T47D (cell line): ENCODE measurements at places on chromosomes 4 and X.
A peak's percentile ranks its signal among the peaks of the same experiment; 100 is the strongest.

GRCh38 chr4:95284655-95285054 is 264.1 kb downstream of the UNC5C start:
- DNase-seq = no peak

GRCh38 chr4:72302981-72303704 is 265.9 kb downstream of the ADAMTS3 start:
- DNase-seq = no peak

DNA sequence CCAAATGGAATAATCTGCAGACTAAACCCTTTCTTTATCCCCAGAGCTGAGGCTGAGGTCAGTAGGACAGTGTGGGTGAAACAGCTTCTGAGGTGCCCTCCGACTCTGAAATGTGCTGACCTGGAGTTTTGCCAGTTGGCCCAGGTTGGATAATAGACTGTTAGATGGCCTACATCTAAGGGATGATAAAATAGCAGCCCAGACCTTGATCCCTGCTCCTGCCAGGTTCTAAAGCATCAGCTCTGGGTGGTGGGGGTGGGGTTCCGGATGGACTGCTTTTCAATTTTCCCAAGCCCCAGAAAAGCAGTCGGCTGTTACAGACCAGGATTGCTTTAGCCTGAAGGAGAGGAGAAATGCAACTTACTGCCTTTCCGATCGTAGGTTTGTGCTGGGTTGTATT is 110.4 kb downstream of the NHS start:
- no peak for DNase-seq

DNA sequence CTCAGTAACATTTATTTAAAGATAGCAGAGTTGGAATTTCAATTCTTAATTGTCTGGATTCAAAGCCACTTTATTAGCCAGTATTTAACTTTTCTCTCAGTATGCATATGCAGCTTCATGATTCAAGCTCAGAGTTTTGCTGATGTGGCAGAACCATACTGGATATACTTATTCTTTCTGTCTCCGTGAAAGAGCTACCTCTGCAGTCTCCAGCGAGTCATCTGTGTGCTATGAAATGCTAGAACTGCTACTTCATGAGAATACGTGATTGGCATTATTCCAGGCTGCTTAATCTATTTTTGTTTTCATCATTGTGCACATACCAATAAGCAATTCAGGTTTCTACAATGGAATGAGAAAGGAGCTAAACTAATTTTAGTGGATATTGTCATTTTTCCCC is 743.7 kb downstream of the C4orf33 start:
- no peak for DNase-seq

DNA sequence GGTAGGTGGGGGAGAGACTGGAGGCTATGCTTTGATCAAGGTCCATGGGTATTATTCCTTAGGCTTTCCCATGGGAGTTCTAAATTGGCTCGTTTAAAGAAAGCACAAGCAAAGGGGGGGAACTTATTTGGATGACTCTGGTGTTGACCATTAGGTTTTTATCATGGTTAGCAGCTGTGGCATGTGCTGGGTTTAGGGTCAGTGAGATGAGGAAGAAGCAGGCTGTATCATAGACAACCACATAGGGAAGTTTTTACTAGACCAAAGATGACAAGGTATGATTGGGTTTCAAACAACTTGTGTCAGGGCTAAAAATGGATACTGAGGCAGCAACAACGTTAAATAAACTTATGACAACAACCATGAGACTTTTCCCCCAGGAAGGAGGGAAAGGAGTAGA is 97.7 kb downstream of the DNAAF6 start:
- DNase-seq = no peak

- no peak for DNase-seq
Measured at GRCh38 chr4:157052429-157053040, 23.4 kb upstream of the GLRB start.

GRCh38 chrX:68403038-68403437 is 30.3 kb downstream of the OPHN1 start:
- DNase-seq = no peak

DNA sequence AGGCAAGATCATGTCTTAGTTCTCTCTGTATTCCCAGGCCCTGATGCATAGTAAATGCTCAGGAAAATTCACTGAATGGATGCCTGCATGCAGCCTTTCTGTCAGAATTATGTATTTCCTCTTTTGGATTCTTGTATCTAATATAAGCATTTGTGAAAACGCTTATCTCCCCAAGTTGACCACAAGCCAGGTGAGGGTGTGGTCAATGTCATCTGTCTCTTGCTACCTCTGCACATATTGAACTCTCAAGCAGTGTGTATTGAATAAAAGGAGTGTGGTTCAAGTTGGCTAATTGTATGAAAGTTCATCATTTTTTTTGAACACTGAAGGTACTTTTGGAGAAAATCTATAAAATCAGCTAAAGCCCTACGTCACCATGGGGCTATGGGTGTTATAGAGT is 84.3 kb downstream of the CNGA2 start:
- DNase-seq = no peak

DNA sequence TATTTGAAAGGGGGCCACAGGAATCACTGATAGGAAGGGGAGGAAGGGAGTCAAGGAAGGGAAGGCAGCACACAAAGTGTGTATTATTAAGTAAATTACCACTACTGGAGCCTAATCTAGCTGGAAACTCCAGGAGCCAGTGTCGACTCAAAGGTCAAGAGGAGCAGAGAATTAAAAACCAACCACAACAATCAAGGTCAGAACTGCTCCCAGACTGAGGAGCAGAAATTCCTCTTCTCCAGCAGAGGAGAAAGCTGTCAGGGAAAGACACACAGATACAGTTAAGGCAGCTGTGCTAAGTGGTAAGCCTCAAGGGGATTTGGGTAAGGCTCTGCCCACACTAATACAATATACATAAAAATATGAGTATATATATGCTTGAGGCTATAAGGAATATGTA is 87.5 kb upstream of the PTPN13 start:
- DNase-seq = no peak

DNA sequence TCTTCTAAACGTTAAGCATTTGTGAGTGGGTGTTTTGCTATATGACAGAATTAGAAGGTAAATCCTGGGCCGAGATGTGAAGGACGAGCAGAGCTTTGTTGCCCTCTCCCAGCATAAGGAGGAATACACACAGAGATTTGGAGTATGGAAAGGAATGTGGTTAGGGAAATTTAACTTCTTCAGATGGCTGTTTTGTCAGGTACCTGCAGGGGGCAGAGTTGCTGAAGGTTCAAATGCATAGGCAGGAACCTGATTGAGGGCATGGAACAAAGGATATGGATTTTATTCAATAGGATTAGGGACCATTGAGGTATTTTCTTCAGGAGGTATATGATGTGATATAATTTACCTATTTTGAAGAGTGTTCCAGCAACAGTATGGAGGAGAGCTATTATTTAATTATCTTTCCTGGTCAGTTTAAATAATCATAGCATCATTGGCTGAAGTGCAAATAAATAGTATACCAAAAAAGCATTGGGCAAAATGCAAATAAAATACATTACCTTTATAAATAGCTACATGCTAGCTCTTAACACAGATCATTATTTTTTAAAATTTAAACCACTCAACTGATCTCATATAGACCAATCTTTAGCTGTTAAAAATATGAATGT is 143.6 kb downstream of the SLIT2 start:
- peak; percentile 45 for DNase-seq

GRCh38 chr4:70703619-70704214 is 15.4 kb downstream of the UTP3 start:
- no peak for DNase-seq

- DNase-seq = no peak
Measured at GRCh38 chr4:64559571-64559970, 150.3 kb upstream of the TECRL start.

GRCh38 chr4:8403173-8403753 is 37.3 kb downstream of the ACOX3 start:
- peak; percentile 56 for DNase-seq

- DNase-seq = no peak
Measured at GRCh38 chrX:55056820-55057674, 17.8 kb upstream of the PAGE2B start.

GRCh38 chrX:120419463-120419862 is 49.6 kb downstream of the LAMP2 start:
- DNase-seq = no peak

DNA sequence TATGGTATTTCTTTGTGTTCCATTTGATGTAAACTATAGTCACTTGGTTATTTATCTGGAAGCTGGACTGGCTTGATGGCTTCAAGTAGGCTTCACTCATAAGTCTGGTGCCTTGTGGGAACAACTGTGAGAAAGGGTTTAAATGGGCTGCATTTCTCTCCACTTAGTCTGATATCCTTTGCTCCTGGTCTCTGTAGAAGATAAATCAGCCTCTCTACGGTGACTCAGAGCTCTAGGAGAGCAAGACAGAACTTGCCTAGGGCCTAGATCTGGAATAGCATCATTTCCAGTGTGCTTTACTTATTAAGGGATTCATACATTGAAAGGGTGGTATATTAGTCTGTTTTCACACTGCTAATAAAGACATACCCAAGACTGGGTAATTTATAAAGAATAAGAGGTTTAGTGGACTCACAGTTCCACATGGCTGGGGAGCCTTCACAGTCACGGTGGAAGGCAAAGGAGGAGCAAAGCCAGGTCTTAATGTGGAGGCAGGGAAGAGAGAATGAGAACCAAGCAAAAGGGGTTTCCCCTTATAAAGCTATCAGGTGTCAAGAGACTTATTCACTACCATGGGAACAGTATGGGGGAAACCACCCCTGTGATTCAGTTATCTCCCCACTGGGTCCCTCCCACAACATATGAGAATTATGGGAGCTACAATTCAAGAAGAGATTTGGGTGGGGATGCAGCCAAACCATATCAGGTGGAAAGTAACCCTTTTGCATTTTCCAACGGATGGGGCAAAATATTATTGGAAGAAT is 1746.4 kb upstream of the PCDH7 start:
- DNase-seq = no peak

DNA sequence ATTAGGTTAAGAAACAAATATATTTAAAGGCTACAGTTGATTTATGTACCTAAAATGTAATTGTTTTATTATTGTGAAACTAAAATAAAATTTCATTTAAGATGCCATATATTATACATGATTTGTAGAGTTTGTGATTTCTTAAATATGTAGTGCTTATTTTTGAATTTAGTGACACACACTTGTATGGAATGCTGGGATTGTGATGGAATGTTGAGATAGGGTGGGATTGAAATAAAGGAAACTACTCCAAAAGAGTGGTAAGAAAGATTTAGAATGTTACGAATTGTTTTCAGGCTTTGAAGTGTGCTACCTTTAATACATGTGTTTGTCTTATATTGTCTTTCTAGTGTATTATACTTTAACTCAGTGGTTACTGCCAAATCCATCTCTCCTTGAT is 330.3 kb upstream of the PITX2 start:
- DNase-seq = peak; percentile 1

DNA sequence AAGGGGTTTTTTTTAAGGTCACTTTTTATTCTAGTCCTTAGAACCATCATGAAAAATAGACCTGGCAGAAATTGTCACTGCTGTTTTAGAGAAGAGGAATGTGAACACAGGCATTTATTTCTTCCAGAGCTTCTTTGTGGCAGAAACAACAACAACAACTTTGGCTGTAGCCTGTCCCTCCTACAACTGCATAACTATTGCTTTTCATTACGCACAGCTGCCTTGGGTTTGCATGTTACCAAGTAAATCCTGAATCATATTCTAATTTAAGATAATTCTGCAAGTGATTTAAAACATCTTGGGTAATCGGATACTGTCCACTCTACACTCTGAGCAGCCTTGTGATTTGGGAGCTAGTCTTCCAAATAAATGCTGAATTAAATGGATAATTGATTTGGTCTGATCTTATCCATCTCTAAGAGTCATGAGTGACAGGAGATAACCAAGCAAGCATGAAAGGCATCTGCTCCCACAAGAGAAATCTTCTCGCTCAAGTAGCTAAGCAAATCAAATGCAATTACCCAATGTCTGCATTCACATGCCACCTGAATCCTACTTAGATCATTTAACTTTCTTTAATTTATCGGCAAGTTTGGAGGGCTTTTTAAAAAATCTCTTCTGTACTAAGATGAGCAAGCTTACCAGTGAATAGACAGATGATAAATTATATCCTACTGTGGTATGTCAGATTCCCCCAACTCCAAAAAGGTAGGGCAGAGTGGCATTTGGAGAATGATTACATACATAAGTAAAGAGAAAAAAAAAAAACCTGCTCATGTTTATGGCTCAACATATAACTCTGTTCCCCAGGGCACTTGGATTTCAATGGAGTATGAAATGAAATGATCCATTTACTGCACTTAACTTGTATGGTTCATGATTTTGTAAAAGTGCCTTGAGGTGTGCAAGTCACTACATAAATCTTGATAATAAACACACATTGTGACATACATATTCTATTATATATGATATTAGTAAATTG is 73.6 kb downstream of the EGF start:
- DNase-seq = no peak

- no peak for DNase-seq
Measured at GRCh38 chr4:8819473-8820177, 52.0 kb downstream of the HMX1 start.

GRCh38 chr4:154982187-154983047 is 201.3 kb downstream of the RBM46 start:
- peak; percentile 72 for DNase-seq

GRCh38 chr4:19514276-19515070 is 737.2 kb upstream of the SLIT2 start:
- no peak for DNase-seq

GRCh38 chr4:56704089-56704871 is 23.2 kb upstream of the HOPX start:
- no peak for DNase-seq

- no peak for DNase-seq
Measured at GRCh38 chr4:44162538-44163270, 285.9 kb downstream of the KCTD8 start.

DNA sequence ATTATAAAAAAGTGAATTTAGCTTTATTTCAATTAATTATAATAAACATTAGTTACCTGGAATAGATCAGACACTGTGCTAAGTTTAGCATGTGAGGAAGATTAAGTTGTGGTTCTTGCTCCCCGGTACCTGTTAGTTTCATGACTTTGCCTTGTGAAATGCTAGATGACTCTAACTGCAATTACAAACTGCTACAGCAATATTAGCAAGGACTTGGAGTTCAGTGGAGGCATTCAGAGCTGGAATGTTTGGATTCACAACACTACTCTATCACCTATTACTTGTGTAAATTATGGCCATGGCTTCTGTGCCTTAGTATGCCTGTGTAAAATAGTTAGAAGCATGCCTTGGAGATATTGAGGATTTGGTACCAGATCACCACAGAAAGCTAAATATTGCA is 21.4 kb upstream of the ANXA10 start:
- no peak for DNase-seq

GRCh38 chr4:167722487-167722808 is 369.9 kb upstream of the ANXA10 start:
- no peak for DNase-seq
